ENCODE measurements at places on chromosomes 13 and 19.

- DNase-seq = no peak
These were observed 65.6 kb upstream of the F7 start for GRCh38 chr13:113040031-113040430.

GRCh38 chr13:76993021-76993420, 1.1 kb downstream of the CLN5 start:
- DNase-seq = no peak

DNA sequence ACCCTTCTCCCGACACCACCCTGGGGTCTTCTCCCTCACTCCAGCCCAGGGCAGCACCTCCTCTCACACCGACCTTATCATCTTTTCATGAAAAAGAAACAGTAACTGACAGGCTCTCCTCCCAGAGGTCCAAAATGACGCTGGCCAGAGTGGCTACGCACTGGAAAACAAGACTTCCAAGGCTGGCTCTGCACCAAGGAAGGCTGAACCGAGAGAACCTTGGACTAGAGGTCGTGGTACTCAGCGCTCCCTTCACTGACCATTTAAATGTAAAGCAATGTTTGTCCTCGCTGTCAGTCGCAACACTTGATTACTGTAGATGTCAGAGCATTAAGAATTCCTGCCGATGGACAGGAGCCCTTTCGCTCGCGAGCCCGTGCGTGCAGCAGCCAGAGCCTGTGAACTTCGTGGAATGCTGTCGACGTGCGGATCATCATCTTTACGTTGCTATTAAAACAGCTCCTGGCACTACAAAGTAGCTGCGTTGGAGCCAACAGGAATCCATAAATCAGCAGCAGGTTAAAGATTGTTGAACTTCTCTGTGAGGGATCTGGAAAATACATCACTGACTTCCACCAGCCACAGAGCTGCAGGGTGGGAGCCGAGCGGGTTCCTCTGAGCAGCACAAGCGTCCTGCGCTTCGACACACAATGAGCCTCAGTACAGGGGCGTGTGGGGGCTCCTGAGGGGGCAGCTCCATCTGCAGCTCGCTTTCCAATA, 125.5 kb upstream of the MCF2L start:
- no peak for DNase-seq

- no peak for DNase-seq
These were observed 5.6 kb downstream of the KLF16 start for GRCh38 chr19:1857648-1858326.

- DNase-seq = no peak
These were observed 19.6 kb downstream of the MBNL2 start for GRCh38 chr13:97241761-97242160.

GRCh38 chr19:6156033-6156432, 20.6 kb downstream of the ACSBG2 start:
- no peak for DNase-seq

DNA sequence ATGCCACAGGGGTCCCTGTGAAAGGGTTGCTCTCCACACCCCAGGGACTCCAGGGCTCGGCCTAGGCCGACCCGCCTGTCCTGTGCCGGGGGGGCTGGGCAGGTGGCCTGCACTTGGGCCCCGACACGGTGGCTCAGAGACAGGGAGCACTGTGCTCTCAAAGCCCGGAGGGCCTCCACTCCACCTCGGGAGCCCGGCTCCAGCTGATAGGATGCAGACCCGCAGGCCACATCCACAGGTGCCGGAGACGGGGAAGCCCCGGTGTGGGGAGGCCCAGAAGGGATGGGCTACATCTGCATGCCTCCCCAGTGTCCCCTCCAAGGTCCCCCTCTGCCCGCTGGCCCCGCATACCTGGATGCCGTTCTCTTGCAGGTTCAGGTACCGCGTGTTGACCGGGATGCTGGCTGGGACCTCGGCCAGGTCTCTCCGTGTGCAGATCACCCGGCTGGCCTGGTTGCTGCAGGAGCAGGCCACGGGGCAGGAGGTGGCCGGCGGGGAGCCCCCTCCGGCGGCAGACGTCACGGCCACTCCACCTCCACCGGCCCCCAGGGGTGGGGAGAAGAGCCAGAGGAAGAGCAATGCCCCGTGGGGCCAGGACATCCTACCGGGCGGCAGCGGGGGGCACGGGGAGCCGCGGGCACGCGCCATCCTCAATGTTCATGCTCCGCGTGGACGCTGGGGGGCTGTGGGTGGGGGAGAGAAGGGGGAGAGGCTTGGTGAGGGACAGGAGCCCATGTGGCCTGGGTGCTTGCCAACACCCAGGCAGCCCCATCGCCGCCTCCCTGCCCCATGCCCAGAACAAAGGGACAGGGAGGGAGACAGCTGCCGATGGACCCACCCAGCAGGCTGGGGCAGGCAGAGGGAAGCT, 19.8 kb downstream of the LRRC4B start:
- no peak for DNase-seq

GRCh38 chr13:26054896-26055295, 3.1 kb upstream of the SHISA2 start:
- DNase-seq = no peak

DNA sequence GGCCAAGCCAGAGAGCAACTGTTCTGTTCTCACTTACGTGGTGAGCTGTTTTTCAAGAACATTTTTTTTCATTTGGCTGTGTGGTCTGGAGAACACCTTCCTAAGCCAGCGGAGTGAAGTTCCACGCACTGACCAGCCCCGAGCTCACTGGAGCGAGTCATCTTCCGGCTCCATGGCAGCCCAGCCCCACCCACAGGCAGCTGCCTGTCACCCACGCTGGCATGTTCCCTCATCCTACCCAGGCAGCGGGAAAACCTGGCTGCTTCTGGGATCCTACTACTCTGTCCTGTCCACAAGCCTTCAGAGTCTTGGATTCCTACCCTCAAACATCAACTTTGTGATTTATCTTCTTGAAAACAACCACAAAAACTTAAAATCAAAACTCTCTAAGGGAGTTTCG, 76.2 kb downstream of the GGACT start:
- DNase-seq = no peak

- DNase-seq = no peak
These were observed 6.9 kb downstream of the COQ8B start for GRCh38 chr19:40709817-40710216.

Measured in liver (tissue), 10 donors.